Activated naive CD8-positive, alpha-beta T cell treated with anti-CD3 and anti-CD28 coated beads for 36 hours (primary cell): ENCODE measurements at places on chromosomes 7 and 10.

GRCh38 chr7:29609162-29610037, 45.8 kb downstream of the PRR15 start:
- no peaks in the 10 kb centered on the region for H3K4me1 ChIP-seq
- no peak for DNase-seq
- H3K4me3 ChIP-seq = no peak overlapping the region
- peaks cover 4% of the 10 kb centered on the region for H3K27me3 ChIP-seq

DNA sequence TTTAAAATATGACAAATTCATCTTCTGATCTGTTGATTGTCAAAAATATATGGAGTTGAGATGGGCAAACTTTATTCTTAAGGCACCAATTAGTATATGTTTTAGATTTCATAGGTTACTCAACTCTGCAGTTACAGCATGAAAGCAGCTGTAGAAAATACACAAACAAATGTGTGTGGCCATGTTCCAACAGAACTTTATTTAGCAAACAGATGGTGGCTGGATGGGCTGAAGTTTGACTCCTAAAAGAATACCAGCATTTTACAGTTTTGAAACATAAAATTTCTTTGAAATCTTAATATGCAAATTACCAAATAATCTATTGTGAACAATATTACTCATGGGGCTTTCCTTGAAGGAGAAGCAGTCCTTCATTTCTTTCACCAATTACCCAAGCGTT, 1206.0 kb upstream of the LRRTM3 start:
- no peak overlapping the region for H3K27ac ChIP-seq
- no peaks in the 10 kb centered on the region for H3K27me3 ChIP-seq
- H3K36me3 ChIP-seq = no peaks in the 10 kb centered on the region
- H3K4me1 ChIP-seq = no peaks in the 10 kb centered on the region

DNA sequence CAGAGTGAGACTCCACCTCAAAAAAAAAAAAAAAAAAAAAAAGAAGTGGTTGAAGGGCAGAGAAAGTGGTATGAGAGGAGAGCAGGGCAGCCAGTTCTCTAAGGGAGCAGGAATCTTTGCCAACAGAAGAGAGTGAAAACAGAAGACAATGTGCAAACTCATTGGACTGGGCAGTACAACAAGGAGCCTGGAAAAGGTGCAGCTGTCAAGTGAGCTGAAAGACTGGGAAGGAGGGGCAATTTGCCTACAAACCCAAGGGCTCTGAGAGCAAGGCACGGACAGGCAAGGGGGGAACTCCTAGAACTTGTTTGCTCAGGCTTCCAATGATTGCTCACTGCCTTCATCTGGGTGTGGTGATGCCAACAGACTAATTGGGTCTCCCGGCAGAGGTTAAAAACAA, 9.5 kb downstream of the ACTR1A start:
- H3K36me3 ChIP-seq = peaks cover under 1% of the 10 kb centered on the region
- H3K4me1 ChIP-seq = peaks cover 10% of the 10 kb centered on the region
- DNase-seq = no peak
- H3K27ac ChIP-seq = peak overlapping the region; percentile 28

- peaks cover 5% of the 10 kb centered on the region for H3K36me3 ChIP-seq
- DNase-seq = peak; percentile 36
- H3K27me3 ChIP-seq = no peaks in the 10 kb centered on the region
- peak overlapping the region; percentile 90 for H3K27ac ChIP-seq
- H3K4me3 ChIP-seq = peak overlapping the region; percentile 90
Measured at GRCh38 chr7:91941450-91941849, 788 bp downstream of the AKAP9 start.

GRCh38 chr10:105148921-105149320, 507.8 kb downstream of the SORCS3 start:
- no peak overlapping the region for H3K27ac ChIP-seq
- no peaks in the 10 kb centered on the region for H3K4me1 ChIP-seq
- no peaks in the 10 kb centered on the region for H3K36me3 ChIP-seq
- DNase-seq = no peak
